ENCODE measurements at places on chromosomes 7 and 10. TPM values are rescaled to one million over a fixed set of nuclear protein-coding genes. Genes with fewer than 3 reads are reported as not detected.
A peak's percentile ranks its signal among the peaks of the same experiment; 100 is the strongest.

GRCh38 chr7:157558061-157558460, 221.3 kb downstream of the DNAJB6 start:
- no peak for DNase-seq

DNA sequence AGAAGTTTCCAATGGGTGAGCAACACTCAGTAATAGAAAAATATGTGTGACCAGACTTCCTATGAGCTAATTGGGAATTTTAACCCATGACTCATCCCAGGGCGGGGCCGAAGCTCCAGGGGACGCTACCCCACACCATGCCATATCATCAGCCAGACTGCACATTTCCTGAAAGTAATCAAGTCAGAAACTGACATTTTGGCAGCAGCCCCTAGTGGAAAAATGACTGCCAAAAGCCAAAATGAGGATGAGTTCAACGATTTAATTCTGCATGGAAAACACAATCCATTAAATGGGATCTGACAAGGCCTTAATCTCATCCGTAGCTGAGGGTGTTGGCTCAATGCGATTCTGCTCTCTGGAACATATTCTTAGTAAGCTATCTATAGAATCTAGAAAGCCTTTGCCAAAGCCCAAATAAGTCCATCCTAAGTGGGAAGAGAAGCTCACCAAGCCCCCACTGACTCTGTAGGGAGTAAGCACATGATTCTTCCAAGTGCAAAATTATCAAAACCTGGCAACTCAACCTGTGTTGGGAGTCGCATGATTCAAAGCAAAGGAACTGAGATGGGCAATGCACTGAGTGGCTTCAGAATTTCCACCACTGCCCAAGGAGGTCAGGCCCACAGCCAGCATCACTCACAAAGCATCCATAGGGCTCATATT, 93.1 kb upstream of the PDE1C start:
- DNase-seq, result no peak

- DNase-seq, result no peak
Observed at GRCh38 chr7:84502239-84502638, 307.6 kb upstream of the SEMA3A start.

DNA sequence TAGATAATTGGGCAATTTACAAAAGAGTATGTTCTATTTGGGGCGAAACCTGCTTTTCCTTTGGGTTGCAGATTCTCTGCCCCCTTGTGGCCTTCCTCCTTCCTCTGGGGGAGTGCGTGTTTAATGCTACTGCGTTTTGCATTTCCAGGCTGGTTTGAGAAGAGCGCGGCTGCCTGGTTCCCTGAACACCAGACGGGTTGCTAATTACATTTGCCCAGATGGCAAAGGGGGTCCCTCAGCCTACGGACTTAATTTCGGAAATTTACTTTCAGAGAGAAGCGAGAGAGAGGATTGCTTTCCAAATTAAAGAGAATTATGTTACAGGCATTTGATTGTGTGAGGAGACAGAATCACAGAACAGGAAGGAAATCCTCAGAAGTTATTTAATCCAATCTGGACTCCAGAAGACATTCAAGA, 91.9 kb upstream of the JAZF1 start:
- peak; percentile 18 for DNase-seq

- no peak for DNase-seq
Observed at GRCh38 chr10:36281831-36282331, 639.8 kb upstream of the FZD8 start.

GRCh38 chr7:22358820-22359697, 2.1 kb upstream of the RAPGEF5 start:
- DNase-seq, result no peak

GRCh38 chr7:20193242-20193777, 23.9 kb downstream of the MACC1 start:
- no peak for DNase-seq

- DNase-seq, result no peak
Observed at GRCh38 chr10:31704195-31704594, 224.4 kb downstream of the ARHGAP12 start.

DNA sequence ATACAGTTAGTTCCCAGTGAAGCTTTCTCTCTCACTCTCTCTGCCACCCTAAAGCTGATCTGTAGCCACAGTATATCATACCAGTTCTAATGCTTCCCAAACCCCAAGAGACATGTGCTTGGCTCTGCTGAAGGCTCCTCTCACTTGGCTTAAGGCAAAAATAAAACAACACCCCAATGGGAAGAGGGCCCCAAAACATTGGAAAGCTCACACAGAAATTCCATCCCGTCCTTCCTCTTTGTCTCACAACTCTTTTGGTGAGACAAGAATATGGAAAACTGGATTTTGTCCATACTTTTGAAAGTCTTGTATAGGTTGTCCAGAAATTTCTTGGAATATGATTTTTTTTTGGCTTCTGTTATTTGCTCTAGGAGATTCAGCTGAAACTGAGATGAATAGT, 56.1 kb upstream of the WNT16 start:
- DNase-seq, result no peak

DNA sequence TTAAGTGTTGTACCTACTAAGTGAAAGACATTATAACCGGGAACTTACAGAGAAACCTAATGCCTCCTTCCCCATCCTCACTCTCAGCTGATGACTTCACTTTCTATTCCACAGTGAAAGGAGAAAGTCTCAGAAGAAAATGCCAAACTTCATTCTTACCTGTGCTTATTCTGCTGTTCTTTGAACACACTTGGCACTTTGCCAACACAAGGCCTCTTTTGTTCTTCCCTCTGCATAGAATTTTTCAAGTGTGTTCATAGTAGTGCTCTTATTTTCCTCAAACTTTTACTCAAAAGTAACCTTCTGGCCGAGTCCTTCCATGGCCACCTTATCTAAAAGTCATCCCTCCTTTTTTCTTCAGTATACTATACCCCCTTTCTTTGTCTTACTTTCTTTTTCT, 59.4 kb upstream of the ETV1 start:
- no peak for DNase-seq

DNA sequence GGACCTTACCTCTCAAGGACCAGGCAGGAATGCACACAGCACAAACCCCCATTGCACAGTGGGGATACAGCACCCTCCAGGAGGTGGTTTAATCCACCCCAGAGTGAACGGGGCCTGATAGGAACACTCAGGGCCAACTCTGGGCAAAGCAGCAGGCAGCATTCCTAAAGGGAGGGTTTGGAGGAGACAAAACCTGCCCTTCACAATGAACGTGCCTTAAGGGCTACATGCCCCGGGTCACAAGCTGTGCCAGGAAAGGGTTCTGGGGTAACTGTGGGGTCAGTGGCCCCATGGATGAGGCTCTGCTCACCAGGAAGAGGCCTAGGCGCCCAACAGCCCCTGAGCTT, 1.1 kb downstream of the GPRIN2 start:
- DNase-seq, result no peak

DNA sequence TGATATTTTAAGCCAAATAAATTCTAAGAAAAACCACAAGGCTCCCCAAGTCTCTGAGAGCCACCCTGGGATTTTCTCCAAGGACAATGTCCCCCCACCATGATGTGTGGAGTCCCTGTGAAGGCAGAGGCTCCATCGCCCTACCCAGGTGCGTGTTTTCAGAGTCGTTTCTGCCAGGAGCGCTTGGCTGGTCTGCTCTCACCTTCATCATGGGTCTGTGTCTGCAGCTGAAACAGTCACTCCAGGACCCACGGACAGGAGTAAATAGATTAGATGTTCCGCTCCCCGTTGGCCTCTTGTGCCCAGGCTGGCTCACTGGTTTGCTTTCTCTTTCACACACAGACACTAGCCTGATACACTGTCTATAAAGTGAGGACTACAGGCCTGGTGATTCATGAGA, 217.5 kb downstream of the SFMBT2 start:
- peak; percentile 23 for DNase-seq

- no peak for DNase-seq
Observed at GRCh38 chr7:131122394-131122793, 205.3 kb upstream of the MKLN1 start.

Gene NUTM2E
- 0.13 TPM for total RNA-seq

Gene SCART1
- 1.8 TPM for total RNA-seq

Gene COBL
- not detected for total RNA-seq

Gene CUEDC2
- total RNA-seq, result 44.3 TPM
